ENCODE measurements at places on chromosomes 2 and 18. TPM values are rescaled to one million over a fixed set of nuclear protein-coding genes. Genes with fewer than 3 reads are reported as not detected.

ANO7 gene
- total RNA-seq, result 3.5 TPM

- no peak for DNase-seq
Observed at GRCh38 chr2:166230724-166231070, 102.9 kb upstream of the SCN1A start.

DNA sequence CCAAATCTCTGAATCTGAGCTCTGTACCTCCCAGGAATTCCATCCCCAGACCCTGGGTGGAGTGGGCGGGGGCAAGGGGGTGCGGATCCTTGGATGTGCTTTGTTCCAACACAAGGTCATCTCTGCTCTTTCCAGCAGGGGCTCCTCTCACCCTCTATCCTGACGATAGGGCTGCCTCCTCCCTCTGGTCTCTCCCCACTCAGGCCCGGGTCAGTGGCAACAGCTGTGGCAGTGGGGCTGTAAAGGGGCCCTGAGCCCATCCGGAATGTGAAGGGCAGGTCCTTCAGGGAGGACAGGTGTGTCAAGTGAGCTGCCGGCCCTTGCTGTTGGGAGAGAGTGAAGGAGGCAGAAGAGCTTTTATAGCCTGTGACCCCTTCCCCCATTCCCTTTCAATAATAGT is 167.8 kb downstream of the CELF4 start:
- peak; percentile 65 for DNase-seq

WDR43 gene
- 43.8 TPM for total RNA-seq

DNA sequence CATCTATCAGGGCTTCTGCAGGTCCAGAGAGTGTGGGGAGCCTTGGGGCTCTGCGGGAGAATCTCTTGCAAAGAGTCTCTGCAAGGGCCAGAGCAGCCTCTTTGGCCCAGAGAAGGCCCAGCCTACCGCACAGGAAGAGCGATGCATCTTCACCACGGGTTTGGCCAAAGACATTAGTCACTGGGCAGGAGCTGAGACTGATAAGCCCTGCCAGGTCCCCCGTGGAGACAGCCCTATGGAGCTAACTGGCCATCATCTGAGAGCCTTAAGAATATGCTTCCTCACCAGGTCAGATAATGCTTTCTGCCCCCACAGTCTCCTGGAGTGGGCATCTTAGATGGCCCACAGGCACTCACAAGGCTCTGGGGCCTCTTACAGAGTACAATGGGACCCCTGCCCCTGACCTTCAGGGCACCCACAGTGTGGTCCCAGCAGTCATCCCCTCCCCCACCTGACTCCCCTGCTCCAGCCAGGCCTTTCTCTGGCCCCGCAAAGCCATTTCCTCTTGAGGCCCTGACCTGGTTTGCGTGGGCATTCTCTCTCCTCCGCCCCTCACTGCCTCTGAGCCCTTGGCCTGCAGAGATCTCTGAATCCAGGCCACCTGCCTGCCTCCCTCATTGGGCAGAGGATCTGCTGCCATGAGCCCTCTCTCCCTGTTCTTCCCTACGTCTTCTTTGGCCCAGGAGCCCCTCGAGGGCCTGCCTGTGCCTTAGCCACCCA is 31.9 kb upstream of the MAPRE3 start:
- no peak for DNase-seq

TACR1 gene
- 0.15 TPM for total RNA-seq

GRCh38 chr18:47893939-47894699 is 36.3 kb downstream of the SMAD2 start:
- DNase-seq, result no peak

NUP35 gene
- total RNA-seq, result 19.0 TPM

CXCR1 gene
- 19.4 TPM for total RNA-seq

GRCh38 chr2:240960309-240960970 is 38.0 kb upstream of the SNED1 start:
- DNase-seq, result peak; percentile 90

GRCh38 chr2:10579441-10579840 is 110.3 kb downstream of the NOL10 start:
- DNase-seq, result no peak

DNA sequence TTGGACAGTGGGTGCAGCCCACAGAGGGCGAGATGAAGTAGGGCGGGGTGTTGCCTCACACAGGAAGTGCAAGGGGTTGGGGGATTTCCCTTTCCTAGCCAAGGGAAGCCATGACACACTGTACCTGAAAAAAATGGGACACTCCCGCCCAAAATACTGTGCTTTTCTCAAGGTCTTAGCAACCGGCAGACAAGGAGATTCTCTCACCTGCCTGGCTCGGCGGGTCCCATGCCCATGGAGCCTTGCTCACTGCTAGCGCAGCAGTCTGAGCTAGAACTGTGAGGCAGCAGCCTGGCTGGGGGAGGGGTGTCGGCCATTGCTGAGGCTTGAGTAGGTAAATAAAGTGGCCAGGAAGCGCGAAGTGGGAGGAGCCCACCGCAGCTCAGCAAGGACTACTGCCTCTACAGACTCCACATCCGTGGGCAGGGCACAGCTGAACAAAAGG is 244.7 kb downstream of the NBAS start:
- peak; percentile 73 for DNase-seq

- DNase-seq, result no peak
Observed at GRCh38 chr2:201118961-201119854, 3.2 kb downstream of the CFLAR start.

- DNase-seq, result no peak
Observed at GRCh38 chr2:69095305-69095704, 82.3 kb downstream of the ANTXR1 start.

CTAGE1 gene
- not detected for total RNA-seq

DNA sequence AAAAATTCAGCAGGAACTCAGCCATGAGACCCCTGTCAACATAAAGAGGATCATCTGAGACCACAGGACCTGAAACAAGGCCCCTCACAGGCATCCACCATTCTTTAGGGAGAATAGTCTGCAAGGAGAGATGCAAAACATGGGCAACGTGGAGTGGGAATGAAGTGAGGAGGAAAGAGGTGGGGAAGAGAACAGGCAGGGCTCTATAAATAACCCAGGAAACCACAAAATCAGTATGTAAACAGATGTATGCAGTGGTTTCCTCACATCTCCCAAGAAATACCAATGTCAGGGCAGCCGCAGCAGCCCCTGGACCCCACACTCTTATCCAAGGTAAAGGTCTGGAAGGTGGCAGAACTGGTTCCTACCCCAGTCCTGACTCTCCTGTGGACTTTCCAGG is 168.5 kb downstream of the EN1 start:
- no peak for DNase-seq

RFX8 gene
- not detected for total RNA-seq

DNA sequence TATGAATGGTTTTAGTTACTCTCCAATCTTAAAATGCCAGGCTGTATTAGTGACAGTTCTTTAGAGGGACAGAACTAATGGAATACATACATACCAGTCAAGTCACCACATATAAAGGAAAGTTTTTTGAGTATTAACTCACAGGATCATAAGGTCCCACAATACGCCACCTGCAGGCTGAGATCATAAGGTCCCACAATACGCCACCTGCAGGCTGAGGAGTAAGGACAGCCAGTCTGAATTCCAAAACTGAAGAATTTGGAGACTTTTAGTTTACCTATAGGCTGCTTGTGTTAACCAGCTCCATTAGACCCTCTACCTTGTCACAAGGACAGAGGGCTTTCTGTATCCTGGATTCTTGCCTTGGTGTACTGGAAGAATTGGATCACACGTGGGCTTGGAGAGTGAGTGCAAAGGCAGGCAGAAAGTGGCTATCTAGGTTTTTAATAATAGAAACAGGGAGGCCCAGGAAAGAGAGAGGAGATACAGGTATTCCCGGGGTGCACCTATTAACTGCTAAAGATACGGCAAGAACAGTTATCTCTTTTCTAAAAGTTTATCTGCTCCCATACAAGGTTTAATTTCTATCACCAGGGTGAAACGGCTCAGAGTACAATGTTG is 234.9 kb upstream of the CYRIA start:
- no peak for DNase-seq

DNA sequence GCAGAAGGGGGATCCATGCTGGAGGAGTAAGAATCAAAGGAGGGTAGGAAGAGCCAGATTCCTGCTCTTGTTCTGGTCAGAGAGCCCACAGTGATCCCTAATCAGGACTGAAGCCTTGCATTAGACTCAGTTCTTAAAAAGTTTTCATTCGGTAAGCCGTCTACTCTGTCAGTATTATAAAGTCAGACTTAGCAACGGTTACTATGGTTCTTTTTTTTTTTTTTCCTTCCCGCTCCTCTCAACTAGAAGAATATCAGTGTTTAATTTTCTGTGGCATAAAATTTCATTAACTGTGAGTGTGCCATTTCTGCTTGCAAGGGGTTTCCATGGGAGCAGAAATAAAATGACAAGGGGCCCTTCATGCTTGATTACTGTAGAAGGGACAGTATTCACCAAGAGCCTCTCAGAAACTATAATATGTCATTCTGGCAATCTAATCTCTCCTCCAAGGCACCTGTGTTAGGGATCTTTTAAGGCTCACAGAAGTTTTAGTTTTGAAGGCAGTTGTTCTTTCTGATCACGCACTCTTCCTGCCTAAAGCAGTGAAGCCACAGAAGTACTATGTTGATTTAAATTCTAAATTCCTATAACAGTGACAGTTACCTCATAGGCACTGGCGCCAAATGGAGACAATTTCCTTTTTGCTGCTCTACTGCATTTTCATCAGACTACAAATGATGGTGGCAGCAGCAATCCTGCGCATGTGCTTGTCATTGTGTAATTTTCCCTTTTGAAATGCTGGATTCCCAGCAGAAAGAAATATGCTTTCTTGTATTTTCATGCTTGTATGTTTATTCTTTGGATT is 57.0 kb downstream of the OSBPL6 start:
- DNase-seq, result no peak

TLX2 gene
- not detected for total RNA-seq

CFAP65 gene
- total RNA-seq, result not detected

DNA sequence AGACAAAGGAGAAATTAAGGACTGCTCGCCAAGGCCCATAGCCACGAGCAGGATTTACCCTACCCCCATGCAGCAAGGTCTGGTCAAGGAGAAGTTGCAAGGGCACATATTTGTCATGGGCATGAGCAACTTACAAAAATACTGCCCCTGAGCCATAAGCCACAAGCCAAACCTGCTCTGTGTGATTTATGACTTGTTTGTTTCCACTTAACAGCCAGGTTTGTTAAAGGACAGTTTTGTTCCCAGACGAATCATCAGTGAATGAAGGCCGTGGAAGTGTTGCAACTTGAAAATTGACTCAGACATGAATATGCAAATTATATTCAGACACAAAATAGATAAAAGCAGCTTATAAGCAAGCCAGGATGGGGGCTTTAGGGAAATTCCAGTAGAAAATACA is 31.3 kb upstream of the EVA1A start:
- DNase-seq, result no peak

MC2R gene
- not detected for total RNA-seq

DNA sequence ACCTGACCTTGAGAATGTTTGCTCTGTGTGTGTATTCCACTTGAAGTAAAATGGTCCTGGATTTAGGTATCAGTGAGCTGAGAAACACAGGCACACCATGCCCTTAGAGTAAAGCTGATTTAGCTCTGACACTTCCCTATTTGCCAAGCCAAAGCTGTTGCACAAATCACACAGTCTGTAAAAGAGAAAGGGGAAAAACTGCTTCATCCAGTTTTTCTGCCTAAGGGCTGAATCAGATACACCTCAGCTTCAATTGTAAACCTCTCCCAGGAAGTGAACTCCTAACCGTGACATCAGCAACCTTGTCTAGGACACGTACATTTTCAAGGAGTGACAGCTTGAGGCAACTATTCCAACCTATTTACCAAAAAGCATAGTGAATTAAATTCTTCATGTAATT is 150.4 kb downstream of the NR4A2 start:
- DNase-seq, result no peak

- no peak for DNase-seq
Observed at GRCh38 chr2:78330193-78330592, 695.3 kb upstream of the REG3G start.

- DNase-seq, result no peak
Observed at GRCh38 chr2:167681234-167682015, 566.0 kb downstream of the STK39 start.

ADRA2B gene
- total RNA-seq, result 9.0 TPM

DNA sequence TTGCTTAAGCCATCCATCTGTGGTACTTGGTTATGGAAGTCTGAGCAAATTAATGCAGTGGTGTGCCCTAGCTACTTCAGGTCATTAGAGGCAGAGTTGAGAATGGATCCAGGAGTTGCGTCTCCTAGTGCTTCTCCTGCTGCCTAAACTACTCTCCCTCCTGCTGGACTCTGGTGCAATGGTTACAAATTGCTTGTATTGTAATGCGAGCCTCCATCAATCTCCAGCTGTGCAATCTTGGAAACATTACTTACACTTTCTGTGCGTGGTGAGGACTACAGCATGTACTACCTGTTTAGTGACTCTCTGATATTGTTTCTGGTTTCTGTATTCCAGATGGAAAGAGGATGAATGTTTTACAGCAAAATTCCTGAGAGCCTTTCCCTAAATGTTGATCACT is 119.0 kb upstream of the CYRIA start:
- DNase-seq, result no peak

- DNase-seq, result no peak
Observed at GRCh38 chr18:55283309-55283708, 304.7 kb downstream of the TCF4 start.

DNA sequence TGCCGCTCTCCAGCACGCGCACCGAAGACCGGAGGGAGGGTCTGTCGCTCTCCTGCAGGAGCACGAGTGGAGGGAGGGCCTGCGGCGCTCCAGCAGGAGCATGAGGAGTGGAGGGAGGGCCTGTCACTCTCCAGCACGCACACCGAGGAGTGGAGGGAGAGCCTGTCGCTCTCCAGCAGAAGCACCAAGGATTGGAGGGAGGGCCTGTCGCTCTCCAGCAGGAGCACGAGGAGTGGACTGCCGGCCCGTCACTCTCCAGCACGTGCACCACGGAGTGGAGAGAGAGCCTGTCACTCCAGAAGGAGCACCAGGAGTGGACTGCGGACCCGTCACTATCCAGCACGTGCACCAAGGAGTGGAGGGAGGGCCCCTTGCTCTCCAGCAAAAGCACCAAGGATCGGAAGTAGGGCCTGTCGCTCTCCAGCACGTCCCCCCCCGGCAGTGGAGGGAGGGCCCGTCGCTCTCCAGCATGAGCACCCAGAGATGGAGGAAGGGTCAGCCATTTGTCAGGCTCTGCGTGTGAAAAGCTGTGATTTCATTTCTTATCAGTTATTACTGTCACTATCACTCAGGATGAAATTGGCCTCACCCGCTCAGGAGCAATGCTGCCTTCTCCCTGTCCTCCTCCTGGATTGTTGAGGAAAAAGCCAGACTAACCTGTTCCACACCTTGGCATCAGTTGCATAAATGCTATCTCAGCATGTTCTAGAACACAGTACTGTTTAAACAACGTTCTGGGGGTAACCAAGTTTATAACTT is 35.9 kb downstream of the ADI1 start:
- peak; percentile 72 for DNase-seq

SP3 gene
- total RNA-seq, result 103 TPM
